ENCODE measurements at places on chromosomes 4 and X.

- no peak for DNase-seq
These were observed 313.6 kb upstream of the DDX53 start for GRCh38 chrX:22686138-22686541.

GRCh38 chr4:4424499-4425115 is 37.7 kb downstream of the NSG1 start:
- no peak for DNase-seq

- DNase-seq, result no peak
These were observed 739.3 kb upstream of the NDST4 start for GRCh38 chr4:115852767-115853091.

DNA sequence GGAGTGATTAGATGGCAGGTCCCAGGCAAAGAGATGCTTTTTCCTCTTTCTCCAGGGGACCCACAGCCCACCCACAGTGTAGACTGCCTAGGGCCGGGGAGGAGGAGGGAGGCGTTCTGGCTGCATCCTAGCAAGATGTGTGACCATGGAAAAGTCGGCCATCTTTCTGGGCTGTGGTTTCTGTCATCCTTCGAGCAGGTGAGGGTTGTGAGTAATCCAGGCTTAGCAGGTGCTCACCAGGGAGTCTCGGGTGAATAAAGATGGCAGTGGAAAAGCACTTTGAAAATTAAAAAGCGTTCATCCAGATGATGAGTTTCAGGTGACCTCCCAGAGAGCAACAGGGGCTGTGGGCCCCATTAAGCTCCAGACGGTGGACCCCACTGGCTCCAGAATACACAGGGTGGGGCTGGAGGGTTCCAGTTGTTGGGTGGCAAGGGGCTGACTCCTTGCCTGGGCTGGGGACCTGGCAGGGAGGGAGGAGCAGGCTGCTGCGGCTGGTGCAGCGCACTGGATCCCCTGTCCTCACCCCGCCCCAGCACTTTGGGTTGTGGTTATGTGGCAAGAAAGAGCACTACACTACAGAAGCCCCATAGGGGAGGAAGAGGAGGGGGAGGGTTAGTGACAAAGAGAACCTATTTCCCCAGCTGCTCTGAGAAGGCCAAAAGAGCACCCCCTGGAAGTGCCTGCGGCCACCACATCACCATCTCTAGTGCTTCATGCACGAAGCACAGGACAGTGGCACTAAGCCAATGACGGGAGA is 23.7 kb downstream of the ELF4 start:
- DNase-seq, result no peak

- DNase-seq, result no peak
These were observed 56.2 kb downstream of the PROM1 start for GRCh38 chr4:16027626-16028025.

- DNase-seq, result no peak
These were observed 21.8 kb downstream of the RNF212 start for GRCh38 chr4:1091561-1091995.

Measured in Right ventricle myocardium inferior (tissue), 1 donor.